Mucosa of gallbladder (tissue), 1 donor: ENCODE measurements at places on chromosomes 4 and X. TPM values are rescaled to one million over a fixed set of nuclear protein-coding genes. Genes with fewer than 3 reads are reported as not detected.

The GAGE2A gene
- total RNA-seq, result not detected

The RNF150 gene
- total RNA-seq, result 20.5 TPM

The TMEM156 gene
- 3.3 TPM for total RNA-seq

The KLHL34 gene
- total RNA-seq, result 0.29 TPM

The IGSF1 gene
- total RNA-seq, result 1.7 TPM

The GAGE13 gene
- 0.63 TPM for total RNA-seq

The HSFX3 gene
- not detected for total RNA-seq

GRCh38 chr4:21763855-21764254 is 184.7 kb downstream of the KCNIP4 start:
- DNase-seq, result no peak

DNA sequence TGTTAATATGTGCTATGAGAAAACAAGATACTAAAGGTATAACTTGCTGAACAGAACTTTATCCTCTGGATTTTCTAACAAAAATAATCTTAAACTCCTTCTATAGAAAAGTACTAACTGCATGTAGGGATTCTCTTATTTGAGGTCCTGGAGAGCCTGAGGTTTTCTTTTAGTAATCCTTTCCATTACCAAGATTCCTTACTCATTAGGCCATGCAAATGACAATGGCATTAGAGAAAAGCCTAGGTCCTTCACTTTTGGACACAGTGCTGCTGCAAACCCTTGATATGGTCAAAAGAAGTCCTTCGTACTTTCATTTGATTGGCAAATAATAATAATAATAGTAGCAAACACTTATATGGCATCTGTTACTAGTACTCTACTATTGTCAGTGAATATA is 3.2 kb downstream of the MMRN1 start:
- DNase-seq, result no peak

DNA sequence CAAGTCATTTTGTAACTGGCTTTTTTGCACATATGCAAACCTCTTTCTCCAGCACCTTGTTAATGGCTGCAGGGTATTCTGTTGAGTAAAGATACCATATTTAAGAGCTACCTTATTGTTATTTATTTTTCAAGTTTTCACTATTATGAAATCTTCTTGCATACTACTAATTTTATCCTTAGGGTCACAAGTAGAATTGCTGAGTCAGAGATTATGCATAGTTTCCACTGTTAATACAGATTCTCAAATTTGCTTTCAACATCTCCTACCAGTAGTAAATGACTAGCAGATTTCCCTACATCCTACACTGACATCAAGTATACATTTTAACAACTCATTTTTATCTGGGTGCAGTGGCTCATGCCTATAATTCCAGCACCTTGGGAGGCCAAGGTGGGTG is 112.6 kb downstream of the RELL1 start:
- DNase-seq, result no peak

DNA sequence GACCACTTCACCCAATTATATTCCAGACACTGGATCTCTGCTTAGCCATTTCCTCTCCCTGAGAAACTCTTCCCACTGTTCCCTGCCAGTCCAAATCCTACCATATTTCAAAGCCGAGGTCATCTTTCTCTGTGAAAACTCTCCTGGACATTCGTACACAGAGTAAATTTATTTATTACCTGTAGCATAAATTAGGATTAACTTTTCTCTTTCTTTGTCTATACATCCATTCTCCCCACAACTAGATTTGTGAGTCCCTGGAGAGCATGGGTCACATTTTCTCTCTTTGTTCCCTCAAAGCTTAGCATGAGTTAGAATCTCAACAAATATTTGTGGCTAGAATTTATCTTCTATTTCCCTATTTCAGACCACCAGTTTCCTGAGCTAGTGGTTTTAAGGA is 27.8 kb upstream of the SMIM10 start:
- no peak for DNase-seq

DNA sequence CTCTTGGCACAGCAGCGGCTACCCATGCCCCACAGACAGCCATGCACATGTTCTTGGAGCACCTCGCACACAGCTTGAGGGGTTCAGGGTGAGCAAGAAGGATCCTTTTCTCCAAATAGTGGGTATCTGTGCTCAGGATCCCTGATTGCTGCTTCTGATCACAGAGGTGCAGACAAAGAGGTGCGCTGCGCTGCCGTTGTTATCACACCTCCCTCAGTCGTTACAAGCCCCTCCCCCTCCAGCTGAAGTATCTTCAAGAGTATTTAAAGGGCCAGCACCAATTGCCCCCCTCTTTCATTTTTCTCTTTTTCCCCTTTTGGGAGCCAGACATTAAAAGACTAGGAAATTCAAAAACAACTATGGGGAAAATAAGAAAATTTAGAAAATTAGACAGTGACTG is 44.3 kb downstream of the NELFA start:
- DNase-seq, result no peak

DNA sequence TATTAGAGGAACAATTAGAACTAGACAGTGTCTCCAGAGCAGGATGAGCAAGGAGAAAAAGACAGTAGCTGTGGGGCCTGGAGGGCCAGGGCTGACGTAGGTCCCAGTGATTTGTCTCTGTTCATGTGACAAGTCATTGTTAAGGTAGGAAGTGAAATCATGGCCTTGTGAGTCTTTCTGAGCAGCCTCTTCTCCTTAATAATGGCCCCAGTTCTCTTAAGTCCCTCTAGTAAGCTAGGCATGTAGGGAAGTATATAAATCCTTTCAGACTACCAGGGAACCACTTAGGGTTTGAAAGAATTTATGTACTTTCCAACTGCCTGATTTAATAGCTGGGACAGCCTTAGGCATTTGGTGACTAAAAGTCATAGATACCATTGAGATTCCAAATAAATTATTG is 133.0 kb downstream of the KLHL8 start:
- DNase-seq, result no peak

DNA sequence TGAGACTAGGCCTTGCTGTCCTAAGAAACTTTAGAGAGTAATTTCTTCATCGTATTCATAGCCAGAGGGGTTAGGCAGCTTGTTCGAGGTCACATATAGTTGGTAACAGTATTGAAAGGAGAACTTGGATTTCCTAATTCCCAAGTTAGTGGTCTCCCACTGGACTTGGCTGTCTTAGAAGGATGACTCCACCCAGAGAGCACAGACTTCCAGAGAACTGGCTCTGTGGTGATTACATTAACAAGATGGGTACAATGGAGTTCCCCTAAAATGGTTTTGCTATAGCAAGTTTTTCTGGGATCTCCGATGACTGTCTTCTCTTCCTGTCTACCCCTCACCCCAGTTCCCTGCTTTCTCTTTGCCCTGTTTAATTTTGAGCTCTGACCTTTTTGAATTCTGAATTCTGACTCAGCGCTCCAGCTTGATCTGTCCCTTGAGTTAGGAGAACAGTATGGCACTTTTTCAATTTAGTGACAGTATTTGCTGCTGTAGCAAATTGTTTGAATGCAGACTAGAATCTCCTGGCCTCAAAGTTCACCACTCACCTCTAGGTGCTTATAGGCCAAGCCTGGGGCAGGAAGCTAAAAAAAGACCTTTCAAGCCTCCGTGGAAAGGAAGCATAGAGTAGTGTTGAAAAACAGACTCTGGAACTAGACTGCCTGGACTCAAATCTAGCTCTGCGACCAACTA is 6.9 kb downstream of the MSN start:
- no peak for DNase-seq

DNA sequence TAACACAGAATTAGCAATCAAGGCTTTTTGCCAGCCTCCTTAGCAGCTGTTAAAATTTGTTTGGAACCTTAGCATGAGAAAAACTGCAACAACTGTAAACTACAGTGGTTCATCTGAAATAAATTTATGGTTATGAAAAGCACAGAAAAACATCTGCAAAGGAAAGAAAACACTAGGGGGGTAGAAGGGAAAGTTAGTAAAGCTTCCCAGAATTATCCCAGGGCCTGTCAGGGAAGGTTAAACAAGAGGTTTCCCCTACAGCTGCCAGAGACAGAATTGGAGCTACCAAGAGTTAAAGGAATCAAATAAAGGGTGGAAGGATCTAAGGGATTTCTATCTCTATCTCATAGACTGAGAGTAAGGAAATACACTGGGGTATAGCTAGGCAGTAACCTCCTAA is 234.7 kb upstream of the DIAPH2 start:
- DNase-seq, result no peak

DNA sequence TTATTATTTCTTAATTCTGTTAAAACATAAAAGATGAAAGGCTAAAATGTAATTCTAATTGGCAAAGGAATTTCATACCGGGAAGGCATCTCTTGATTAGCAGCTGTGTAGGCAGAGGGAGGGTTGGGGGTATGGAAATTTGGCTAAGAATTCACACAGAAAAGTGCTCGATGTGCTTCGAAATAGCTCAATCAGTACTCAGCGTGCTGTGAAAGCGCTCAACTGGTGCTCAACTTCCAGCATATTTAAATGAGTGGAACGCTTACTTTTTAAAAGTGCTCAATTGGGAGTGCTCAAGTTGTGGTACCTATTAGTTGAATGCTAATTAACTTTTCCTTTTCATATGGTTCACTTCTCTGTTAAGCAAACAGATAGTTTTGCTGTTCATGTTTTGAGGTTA is 695.9 kb upstream of the ATOH1 start:
- DNase-seq, result no peak

- DNase-seq, result no peak
Measured at GRCh38 chr4:18859468-18859867, 837.9 kb upstream of the LCORL start.

DNA sequence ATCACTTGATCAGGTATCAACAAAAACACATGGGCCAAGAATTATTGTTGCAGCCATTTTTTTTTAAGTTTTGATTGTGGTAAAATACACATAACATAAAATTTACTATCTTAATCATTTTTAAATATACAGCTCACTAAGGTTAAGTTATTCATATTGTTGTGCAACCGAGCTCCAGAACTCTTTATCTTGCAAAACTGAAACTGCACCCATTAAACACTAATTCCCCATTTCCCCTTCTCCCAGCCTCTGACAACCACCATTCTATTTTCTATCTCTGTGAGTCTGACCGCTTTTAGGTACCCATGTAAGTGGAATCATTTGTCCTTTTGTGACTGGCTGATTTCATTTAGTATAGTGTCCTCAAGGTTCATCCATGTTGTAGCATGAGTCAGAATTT is 126.2 kb upstream of the NDP start:
- DNase-seq, result no peak

GRCh38 chr4:47572981-47573380 is 87.9 kb downstream of the ATP10D start:
- DNase-seq, result no peak

- no peak for DNase-seq
Measured at GRCh38 chr4:61044837-61045236, 155.3 kb upstream of the ADGRL3 start.

DNA sequence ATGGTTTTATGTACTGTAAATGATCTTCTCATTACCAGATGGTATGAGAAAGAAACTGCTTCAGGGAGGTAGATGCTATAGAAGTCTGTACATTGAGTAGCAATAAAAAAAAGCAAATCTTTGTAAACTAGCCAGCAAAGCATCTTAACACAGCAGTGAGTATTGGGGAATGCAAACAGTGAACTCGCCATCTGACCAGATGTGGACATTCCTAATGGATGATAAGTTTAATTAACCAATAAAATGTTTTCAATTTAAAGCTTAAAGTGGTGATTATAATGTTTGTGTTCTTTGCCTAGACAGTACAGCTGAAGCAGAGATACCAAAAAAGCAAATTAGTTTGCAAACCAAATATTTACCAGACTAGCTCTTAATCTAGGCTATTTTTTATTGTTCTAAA is 1144.2 kb downstream of the FAT4 start:
- DNase-seq, result no peak

DNA sequence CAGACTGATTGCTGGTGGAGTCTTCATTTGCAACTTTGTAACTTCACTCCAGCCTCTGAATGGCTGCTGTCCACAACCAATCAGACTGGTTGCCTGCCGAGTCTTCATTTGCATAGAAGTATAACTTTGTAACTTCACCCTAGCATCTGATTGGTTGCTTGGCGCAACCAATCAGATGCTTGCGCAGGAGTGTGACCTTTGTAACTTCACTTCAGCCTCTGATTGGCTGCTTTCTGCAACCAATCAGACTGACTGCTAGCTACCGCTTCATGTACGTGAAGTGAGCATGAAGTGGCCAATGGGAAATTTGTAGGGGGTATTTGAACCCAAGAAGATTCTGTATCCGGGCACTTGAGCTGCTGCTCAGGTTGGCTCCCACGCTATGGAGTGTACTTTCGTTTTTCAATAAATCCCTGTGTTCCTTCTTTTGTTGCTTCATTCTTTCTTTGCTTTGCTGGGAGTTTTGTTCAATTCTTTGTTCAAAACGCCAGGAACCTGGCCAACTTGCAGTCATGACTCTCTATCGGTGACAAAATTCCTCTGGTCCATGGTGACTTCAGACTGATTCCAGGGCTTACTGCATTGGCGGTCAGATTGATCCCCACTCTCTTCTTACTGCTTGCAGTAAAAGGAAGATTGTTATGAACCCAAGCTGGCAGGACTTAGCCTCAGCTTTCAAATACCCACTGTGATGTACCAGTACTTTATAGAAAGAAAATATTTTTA is 46.4 kb upstream of the FGG start:
- no peak for DNase-seq

DNA sequence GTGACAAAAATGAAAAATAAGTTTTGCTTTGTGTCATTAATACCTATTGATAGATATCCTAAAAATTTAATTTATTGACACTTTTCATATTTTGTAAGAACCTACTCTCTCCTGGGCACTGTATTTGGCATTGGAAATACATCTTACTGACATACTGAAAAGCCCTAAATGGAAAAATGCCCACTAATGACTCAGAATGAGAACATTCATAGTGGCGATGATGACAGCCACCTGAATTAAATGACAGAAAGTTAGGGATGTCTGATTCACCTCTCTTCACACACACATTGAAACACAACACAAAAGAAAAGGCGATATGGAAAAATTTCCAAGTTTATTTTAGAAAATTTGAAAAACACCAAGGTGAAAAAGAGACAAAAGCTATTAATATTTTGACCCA is 992.3 kb downstream of the STPG2 start:
- DNase-seq, result no peak

- no peak for DNase-seq
Measured at GRCh38 chr4:88447371-88448095, 9.4 kb upstream of the HERC5 start.

DNA sequence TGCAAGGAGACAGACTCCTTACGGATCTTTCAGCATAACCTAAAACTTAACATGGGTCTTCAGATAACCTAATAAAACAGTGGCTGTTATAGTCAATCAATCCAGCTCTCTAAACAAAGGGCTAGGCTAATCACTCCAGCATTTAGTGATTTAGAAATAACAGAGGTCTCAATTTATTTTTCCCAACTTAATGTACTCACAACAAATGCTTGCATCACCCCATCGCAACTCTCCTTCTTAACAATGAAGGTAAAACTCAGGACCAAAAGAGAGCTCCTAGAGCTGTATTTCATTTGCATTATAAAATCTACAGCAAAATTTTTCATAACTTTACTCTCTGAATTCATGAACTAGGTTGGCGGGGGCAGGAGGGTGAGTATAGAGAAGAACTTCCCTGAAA is 1.1 kb downstream of the LIN54 start:
- no peak for DNase-seq
